ENCODE measurements at places on chromosomes 4 and X.
A peak's percentile ranks its signal among the peaks of the same experiment; 100 is the strongest.

- DNase-seq, result peak; percentile 10
Observed at GRCh38 chr4:171242831-171243230, 570.4 kb upstream of the GALNTL6 start.

GRCh38 chr4:139676365-139676764, 10.7 kb downstream of the MGST2 start:
- no peak for DNase-seq

- DNase-seq, result no peak
Observed at GRCh38 chrX:23168291-23168690, 166.4 kb upstream of the PTCHD1 start.

DNA sequence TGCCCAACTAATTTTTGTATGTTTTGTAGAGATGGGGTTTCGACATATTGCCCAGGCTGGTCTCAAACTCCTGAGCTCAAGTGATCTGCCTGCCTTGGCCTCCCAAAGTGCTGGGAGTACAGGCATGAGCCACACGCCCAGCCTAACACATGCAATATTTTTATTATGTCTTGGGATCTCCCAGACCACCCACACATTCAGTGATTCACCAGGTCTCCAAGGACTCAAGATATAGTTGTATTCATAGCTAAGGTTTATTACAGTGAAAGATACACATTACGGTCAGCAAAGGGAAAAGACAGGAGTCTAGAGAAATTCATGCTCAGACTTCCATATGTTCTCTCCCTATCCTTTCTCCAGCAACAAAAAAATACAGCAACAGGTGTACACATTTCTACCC, 25.5 kb upstream of the FAM120C start:
- DNase-seq, result no peak

DNA sequence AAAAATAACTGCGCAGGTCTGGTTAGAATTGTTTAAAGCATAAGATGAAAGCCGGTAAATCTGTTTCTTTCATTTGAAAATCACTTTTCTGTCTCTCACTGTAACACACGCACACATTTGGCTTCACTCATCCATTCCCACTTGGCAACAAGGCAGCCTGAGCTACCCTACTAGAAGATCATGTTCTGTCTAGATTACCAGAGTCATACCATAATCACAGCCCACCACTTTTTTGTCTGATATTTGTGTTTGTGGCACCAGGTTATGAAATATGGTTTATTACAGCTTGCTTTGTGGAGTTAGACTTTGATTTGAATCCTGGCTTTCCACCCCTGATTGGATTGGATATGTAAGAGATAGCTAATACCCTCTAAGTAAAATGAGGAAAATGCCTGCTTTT, 2.2 kb downstream of the USO1 start:
- DNase-seq, result no peak

DNA sequence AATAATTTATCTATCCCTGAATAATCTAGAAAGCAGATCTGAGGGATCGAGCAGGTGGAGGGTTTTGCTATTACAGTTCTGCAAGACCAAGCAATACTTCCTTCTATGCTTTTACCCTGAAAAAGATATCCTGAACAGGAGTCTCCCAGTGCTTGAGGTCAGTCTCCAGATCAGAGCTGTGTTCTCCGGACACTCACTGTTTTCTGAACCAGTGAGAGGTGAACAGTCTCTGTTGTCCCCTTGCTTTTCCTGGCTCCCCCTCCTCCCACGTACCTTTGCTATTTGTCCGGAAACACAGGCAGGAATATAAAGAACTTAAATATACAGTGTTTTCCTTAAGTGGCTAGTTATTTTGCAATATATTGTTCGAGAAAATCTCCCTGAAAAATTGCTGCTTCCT, 116.6 kb downstream of the ATXN3L start:
- no peak for DNase-seq

DNA sequence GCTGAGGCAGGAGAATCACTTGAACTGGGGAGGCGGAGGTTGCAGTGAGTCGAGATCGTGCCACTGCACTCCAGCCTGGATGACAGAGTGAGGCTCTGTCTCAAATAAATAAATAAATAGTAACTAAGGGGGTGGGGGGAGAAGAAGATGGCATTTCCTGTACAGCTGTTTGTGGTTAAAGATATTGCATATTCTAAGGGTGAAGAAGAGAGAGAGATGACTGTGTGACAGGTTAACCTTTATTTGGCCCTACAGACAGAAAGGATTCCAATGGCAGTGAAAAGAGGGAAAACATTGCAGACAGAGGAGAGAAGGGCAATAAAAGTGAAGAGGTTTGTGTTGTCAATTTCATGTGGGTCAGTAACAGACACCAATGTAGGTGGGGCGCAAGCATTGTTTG, 9.4 kb downstream of the TASL start:
- DNase-seq, result peak; percentile 13

- no peak for DNase-seq
Observed at GRCh38 chrX:68438575-68438974, 5.3 kb upstream of the OPHN1 start.

DNA sequence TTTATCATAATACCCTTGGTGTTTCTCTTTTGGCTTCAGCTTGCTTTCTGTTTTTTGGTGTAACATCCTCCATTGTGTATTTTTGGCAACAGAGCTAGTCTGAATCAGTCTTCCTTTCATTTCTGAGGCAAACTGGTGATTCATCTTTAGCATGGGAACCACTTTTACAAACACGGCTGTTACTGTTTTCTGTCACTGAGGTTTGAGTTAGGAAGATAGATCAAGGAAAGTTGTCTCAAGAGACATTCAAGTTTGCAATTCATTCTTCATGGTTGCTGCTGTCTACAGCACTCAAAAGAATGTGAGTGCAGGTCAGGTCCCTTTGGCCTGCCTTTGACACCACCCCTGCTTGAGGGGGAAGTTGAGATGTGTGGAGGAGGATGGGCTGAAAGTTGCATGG, 36.3 kb downstream of the IL21 start:
- DNase-seq, result peak; percentile 43

DNA sequence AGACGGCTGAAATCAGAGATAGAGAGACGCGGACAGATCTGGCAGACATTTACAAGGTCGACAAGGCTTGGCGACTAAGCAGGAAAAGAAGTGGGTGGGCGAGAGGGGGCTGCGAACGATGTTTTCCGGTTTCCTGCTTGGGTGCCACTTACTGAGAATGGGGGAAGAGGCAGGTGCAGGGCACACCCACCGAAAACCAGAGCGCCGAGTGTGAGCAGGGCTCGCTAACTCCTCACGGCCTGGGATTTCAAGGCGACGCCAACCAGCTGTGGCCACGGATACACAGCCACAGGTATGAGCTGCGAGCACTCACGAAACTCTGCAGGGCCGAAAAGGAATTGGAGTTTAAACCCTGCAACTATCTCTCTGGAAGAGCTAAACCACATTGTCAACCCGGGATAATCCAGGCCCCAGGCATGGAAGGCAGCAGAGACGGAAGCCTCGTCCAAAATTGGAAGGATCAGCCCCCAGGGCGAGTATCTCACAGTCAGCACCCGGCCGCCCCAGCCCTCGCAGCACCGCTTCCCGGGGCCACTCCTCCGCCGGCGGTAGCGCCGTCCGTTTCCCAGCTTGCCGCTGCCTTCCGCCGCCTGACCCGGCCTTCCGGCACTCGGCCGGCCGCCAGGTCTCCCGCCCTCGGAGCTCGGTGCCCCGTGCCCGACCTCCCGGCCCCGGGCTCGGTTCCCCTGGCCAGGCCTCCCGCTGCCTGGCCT, 778 bp downstream of the CASP3 start:
- no peak for DNase-seq

DNA sequence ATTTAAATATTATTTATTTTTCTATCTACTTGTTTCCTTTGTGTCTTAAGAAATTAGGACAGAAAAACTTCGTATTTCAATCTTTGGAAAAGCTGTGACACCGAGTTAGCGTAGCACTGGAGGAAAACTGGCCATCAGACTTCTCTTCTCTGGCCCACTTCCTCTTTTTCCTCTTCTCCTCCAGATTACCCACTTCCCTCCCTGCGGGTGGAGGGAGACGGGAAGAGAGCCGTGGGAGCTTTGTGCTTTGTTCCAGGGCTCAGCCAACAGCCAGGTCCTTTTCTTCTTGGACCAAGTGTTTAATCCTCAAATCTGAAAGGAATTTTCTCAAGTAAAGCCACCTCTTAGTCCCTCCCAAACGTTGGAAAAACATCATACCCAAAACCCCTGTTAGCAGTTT, 29.7 kb downstream of the OFD1 start:
- DNase-seq, result no peak

DNA sequence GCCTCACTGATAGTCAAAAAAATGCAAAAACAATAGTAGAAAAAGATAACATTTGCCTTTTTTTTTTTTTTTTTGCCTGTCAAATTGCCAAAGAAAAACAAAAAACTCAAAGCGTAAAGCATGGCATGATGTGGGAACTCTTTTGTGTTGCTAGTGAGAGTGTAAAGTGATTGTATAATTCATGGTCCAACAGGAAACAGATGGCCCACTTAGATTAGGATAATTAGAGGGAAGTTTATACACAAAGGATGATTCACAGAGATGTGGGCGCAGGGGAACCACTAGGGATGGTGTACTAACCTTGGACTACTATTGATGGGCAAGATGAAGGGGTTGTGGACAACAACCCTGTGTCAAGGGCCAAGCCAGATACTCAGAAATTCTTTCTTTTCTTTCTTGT, 16.4 kb downstream of the MCUB start:
- no peak for DNase-seq

DNA sequence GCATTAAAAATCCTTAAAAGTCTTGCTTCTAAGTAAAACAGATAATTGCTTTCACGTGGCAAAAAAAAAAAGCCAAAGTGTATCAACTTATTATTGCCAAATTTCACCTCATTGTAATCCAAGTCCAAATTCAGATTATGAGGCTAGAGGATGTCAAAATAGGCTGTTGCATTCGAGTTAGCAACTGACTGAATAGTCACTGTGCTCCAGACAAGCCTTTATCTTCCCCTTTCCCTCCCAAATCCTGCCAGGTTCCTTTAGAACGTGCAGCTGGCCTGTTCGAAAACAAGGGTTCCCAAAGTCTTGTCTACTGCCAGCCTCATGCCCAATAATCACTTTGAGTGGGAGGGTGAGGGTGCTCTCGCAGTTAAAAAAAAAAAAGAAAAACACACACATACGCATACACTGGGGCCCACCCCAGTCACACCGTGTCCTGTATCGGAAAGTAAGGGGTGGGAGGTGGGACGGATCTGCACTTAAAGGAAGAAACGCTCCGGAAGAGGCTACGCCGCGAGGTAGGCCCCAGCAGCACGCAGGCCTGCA, 603 bp downstream of the MAD2L1 start:
- no peak for DNase-seq

GRCh38 chrX:43349363-43349762, 306.7 kb upstream of the MAOA start:
- no peak for DNase-seq

GRCh38 chrX:118459494-118459893, 36.1 kb upstream of the DOCK11 start:
- peak; percentile 10 for DNase-seq

DNA sequence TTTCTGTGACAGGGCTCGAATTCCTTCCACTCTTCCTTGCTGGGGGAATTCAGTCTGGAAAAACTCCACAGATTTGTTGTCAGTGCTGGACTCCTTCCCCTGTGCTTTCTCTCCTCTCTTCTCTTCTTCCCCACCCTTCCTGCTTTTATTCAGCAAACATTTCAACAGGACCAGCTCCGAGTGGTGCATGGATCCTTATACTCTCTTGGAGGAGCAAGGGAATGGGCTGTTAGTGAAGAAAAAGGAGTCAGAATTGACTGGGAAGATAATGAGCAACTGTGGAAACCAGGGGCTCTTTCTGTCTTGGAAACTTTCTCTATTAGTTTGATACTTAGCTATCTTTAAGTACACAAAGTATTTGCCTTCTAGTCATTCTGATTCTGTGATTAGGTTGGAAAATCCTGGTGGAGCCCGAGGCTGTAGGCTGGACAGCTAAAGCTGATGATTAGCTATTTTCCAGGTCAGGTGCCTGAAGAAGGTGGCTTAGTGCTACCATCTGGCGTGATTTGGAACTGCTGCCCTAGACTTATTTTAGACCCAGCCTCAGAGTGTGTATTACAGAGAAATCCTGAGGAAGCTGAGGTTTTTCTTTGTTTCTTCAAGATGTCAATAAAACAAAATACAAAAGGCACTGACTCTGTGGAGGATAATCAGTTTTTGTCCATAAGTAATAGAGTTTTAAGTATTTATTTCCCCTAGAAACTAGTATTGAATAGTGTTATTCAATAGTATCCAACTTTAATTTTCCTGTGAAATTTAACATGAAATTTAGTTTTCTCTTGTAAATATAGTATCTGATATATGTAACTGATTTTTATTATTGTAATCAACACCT, 38.4 kb downstream of the NAP1L5 start:
- DNase-seq, result no peak

- DNase-seq, result no peak
Observed at GRCh38 chr4:150625033-150625432, 43.1 kb downstream of the MAB21L2 start.

DNA sequence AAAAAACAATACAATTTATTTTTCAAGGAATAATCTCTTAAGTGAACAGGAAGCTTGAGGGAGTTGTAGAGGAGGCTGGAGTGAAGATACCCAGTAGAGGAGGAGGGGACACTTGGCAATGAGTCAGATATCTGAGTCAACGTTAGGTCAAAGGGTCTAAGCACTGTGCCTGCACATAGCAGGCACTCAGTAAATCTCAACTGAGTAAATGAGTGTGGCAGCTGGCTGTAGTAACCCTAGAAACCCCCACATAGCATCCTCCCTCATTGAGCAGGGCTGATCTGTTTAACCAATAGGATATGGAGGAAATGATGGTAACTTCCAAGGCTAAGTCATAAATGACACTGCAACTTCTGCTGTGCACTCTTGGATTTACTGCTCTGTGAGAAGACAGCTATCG, 186.0 kb upstream of the FAM241A start:
- peak; percentile 60 for DNase-seq

DNA sequence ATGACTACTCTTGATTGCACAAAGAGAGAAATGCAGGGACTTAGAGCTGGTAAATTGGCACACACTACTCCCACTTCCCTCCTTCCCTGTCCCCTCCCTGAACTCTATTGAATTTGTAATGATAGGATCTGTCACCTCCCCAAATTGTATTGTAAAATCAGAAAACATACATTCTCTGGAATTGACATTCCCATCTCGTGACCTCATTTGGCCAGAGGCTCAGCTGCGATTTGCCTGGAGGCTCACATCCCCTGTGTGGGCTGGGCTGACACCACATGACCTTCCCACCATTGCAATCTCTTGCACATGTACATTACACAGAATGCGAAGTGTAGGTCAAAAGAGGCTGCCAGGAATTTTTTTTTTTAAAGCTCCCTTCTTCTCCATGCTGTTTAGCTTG, 172.1 kb downstream of the MID1IP1 start:
- DNase-seq, result peak; percentile 16

GRCh38 chr4:95086551-95086950, 328.8 kb downstream of the BMPR1B start:
- DNase-seq, result no peak

GRCh38 chr4:156870131-156870530, 101.5 kb downstream of the PDGFC start:
- no peak for DNase-seq

DNA sequence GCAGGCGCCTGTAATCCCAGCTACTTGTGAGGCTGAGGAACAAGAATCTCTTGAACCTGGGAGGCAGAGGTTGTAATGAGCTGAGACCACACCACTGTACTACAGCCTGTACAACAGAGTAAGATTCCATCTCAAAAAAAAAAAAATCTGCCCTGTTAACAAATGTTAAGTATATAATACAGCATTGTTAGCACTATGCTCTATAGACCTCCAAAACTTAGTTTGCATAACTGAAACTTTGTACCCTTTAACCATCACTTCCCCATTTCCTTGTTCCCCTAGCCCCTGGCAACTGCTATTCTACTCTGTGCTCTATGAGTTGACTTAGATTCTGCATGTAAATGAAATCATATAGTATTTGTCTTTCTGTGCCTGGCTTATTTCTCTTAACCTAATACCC, 76.7 kb downstream of the TAB3 start:
- DNase-seq, result no peak

Measured in HS-5 (cell line).